ENCODE measurements at places on chromosomes 12 and 14. TPM values are rescaled to one million over a fixed set of nuclear protein-coding genes. Genes with fewer than 3 reads are reported as not detected.

DNA sequence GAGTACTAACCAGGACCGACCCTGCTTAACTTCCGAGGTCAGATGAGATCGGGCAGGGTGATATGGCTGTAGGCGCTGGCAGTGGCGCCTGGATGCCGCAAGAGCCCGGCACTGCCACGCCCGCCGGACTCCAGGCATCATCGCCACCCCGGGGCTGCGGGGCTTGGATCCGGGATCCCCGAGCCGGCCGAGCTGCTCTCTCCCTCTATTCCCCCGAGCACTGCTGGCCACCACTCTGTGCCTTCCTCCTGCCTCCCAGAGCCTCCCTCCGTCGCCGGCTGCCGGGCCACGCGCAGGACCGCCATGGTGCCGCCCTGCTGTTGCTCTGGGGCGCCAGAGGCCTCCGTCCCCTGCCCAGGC is 153.2 kb upstream of the ALG10B start:
- no peaks in the 10 kb centered on the region for H3K36me3 ChIP-seq
- DNase-seq: no peak
- H3K4me1 ChIP-seq: no peaks in the 10 kb centered on the region
- no peak overlapping the region for H3K4me3 ChIP-seq
- no peak overlapping the region for H3K27ac ChIP-seq

- peaks cover 5% of the 10 kb centered on the region for H3K4me1 ChIP-seq
- no peaks in the 10 kb centered on the region for H3K27me3 ChIP-seq
- no peak overlapping the region for H3K4me3 ChIP-seq
Measured at GRCh38 chr12:122983789-122984515, 3.5 kb downstream of the ARL6IP4 start.

DNA sequence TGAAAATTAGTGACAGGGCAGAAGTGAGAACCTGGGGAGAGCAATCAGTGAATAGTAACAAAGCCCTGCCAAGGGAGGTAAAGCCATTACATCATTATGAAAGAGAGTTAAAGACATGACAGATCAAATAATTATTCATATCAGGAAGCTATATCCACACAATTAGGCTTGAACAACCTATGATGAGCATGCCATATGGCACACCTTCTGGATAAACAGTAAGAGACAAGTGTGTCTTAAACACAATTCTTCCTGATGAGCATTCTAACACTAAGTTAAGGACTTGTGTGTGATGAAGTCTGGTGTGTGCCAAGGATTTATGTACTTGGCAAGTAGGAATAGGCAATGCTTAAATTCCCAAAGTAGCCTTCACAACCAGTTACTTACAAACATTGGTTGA is 76.1 kb downstream of the GALNT4 start:
- no peaks in the 10 kb centered on the region for H3K27me3 ChIP-seq
- DNase-seq: no peak
- no peak overlapping the region for H3K4me3 ChIP-seq
- no peaks in the 10 kb centered on the region for H3K36me3 ChIP-seq
- H3K27ac ChIP-seq: no peak overlapping the region
- peaks cover 6% of the 10 kb centered on the region for H3K4me1 ChIP-seq

DNA sequence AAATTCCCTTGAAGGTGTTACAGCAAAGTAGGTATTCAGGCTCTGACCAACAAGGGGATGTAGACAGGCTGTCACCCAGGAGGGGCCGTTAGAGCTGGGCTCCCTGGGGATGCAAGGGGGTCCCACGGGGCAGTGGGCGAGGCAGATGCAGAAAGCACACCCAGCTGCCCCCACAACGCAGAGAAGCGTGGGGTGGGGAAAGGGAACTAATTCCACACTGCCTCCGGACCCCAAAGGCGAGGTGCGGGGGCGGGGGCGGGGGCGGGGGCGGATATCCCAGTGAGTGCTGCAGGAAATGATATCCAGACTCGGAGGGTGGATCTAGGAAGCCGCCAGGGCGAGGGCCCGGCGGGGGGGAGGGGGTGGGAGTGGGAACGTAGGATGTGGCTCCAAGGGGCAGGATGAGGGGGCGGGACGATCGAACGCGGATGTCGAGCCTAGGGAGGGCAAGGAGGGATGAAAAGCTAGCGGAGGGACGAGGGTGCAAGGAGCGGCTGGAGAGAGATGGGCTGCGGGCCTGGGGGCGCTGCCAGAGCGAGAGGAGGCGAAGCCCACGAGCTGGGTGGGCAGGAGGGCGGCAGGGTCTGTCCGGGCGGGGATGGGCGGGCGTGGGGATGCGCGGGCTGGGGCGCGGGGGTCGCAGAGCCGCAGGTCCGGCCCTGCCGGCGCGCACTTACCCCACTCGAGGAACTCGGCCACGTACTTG is 874 bp downstream of the CDC42BPB start:
- H3K27me3 ChIP-seq: no peaks in the 10 kb centered on the region
- no peaks in the 10 kb centered on the region for H3K36me3 ChIP-seq
- peak overlapping the region; percentile 91 for H3K27ac ChIP-seq
- peak; percentile 75 for DNase-seq

DNA sequence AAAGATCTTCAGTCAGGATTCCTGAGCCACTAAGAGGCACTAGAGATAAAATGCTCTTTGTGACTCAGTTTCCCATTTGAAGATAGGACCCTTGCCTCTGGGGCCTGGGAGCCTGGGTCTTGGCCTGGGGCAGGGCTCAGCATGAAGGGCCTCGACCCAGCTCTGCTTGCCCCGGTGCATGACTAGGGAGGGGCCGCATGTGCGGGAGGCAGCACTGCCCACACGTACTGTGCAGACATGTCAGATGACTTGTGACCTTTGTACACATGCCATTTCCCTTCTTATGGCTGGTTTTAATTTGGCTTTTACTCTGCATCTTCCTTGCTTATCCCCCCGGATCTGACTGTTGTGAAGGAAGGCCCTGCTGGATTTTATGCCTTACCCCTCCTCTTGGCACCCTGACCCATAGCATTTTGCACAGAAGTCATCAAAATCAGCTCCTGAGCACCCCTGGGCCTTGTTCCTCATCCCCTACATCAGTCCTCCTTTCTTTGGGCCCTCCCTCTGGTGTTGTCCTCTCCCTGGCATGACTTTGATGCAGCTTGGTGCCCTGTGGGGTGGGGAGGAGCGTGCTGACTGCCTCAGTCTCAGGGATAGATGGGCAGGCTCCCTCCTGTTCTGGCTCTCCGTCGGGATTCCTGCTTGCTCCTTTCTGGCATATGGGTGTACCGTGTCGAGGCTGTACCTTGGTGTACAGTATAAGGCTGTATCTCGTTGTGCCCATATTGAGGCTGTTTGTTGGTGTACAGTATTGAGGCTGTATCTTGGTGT is 4.4 kb downstream of the CLSTN3 start:
- H3K27ac ChIP-seq: no peak overlapping the region
- H3K4me3 ChIP-seq: no peak overlapping the region
- DNase-seq: no peak
- no peaks in the 10 kb centered on the region for H3K36me3 ChIP-seq
- no peaks in the 10 kb centered on the region for H3K27me3 ChIP-seq

DNA sequence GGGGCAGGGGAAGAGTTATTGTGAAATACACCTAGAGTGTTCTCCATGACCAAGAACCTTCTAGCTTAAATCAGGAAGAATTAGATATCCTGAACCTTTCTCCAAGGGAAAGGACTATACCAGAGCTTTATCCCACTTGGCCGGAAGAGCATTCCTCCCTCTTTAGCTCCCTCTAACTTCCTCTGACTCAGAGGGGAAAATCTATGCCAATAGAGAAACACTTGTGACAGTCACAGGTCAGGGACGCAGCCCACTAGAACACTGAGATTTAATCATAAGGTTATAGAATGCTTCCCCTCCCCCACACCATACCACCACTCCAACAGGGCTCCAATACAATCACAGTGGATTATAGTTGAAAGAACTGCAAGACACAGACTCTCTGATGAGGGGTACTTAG is 55.4 kb upstream of the RFX4 start:
- no peak for DNase-seq
- H3K27ac ChIP-seq: no peak overlapping the region
- H3K4me1 ChIP-seq: no peaks in the 10 kb centered on the region
- no peak overlapping the region for H3K4me3 ChIP-seq
- H3K27me3 ChIP-seq: no peaks in the 10 kb centered on the region

DNA sequence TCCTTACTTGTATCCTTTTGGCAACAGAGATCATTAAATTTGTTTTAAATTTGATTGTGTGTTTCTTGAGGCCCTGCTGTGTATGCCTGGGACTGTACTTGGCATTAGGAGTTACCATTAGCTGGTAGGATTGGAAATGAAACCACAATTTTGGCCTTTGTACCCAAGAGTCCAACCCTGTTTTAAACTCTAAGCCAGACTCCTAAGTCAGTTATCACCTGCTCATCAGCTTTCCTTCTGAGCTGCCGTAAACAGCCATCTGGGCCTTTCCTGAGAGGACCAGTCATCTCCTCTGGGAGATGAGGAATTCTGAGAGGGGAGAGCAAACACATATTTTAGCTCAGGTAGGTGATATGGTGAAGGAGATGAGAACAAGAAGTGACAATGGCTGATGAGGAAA is 74.3 kb upstream of the SRSF5 start:
- no peak for DNase-seq
- no peaks in the 10 kb centered on the region for H3K27me3 ChIP-seq

DNA sequence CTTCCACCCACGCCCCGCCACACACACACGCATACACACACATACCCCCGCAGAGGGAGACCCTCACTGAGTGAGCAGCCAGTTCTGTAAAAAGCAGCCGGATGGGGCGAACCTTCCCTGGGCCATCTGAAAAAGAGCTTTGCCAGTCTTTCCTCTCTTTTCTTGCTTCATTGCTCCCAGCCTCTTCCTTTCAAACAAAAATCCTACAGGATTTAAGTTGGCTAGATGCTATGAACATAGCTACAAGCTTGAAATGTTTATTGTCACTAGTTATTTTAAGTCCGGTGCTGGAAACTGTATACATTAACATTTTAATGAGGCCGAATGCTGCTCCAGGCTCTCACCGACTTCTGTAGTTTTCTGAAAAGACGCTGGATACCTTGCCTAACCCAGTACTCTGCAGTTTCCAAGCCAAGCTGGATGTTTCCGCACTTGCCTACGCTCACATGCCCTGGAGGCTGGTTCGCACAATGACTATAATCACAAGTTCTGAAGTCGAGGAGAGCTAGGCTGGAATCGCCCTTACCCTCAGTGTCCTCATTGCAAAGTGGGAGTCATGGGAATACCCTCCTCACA is 39.2 kb downstream of the LTBP2 start:
- no peaks in the 10 kb centered on the region for H3K36me3 ChIP-seq
- no peak overlapping the region for H3K4me3 ChIP-seq
- peak overlapping the region; percentile 93 for H3K27ac ChIP-seq
- no peaks in the 10 kb centered on the region for H3K4me1 ChIP-seq
- no peaks in the 10 kb centered on the region for H3K27me3 ChIP-seq

The KRT8 gene
- 43.8 TPM for total RNA-seq

The CLEC2A gene
- total RNA-seq: not detected

The RPGRIP1 gene
- total RNA-seq: not detected

The SLCO1B1 gene
- total RNA-seq: not detected
